ENCODE measurements at places on chromosomes 4 and X. TPM values are rescaled to one million over a fixed set of nuclear protein-coding genes. Genes with fewer than 3 reads are reported as not detected.

Gene KLB
- total RNA-seq: not detected

Gene TEX13D
- 0.18 TPM for total RNA-seq

Gene REELD1
- 0.16 TPM for total RNA-seq

Gene COX7B2
- total RNA-seq: not detected

Gene FOXR2
- not detected for total RNA-seq

Gene FAM241A
- total RNA-seq: 1.6 TPM

Gene CXCL8
- total RNA-seq: not detected

Gene STIM2
- total RNA-seq: 49.1 TPM

Gene F8A3
- 20.8 TPM for total RNA-seq

Gene SH3RF1
- total RNA-seq: 0.43 TPM

Gene UBE2D3
- total RNA-seq: 413 TPM

Gene GPR34
- 0.25 TPM for total RNA-seq

Gene ETNPPL
- not detected for total RNA-seq

Gene F8A2
- not detected for total RNA-seq

Gene TRIM75
- not detected for total RNA-seq

Gene KCNIP4
- total RNA-seq: not detected

Gene DSPP
- not detected for total RNA-seq

Gene STARD8
- total RNA-seq: 0.27 TPM

Gene ASMT
- total RNA-seq: 1.1 TPM

Gene HCCS
- total RNA-seq: 25.1 TPM

Gene PRRG1
- not detected for total RNA-seq

Gene GPM6B
- not detected for total RNA-seq

Gene TET2
- 46.8 TPM for total RNA-seq

Gene RTL9
- total RNA-seq: 0.04 TPM

Gene SOD3
- total RNA-seq: not detected

Gene FUNDC1
- 16.2 TPM for total RNA-seq

All from activated naive CD4-positive, alpha-beta T cell treated with anti-CD3 and anti-CD28 coated beads, Interleukin-2, amount 50 U/mL, for 72 hours (primary cell).